ENCODE measurements at places on chromosomes 6 and 20.

DNA sequence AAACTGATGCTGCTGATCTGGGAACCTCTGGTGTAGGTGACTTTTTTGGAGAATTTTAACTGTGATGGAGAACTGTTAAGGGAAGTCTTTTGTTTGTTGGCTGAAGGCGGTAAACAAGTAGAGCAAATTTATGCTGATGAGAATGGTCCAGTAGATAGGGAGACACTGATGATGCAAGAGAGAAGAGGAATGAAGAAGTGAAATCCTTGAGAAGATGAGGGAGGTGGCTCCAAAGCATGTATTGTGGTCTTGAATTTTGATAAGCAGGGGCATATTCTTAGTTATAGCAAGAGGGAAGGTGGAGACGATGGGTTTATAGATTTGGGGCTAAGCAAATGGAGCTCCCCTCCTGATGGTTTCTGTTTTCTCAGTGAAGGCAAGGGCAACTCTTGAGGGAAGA, 22.0 kb downstream of the MAPK14 start:
- no peak for DNase-seq

GRCh38 chr6:139996253-139996834, 621.9 kb upstream of the CITED2 start:
- no peak for DNase-seq

DNA sequence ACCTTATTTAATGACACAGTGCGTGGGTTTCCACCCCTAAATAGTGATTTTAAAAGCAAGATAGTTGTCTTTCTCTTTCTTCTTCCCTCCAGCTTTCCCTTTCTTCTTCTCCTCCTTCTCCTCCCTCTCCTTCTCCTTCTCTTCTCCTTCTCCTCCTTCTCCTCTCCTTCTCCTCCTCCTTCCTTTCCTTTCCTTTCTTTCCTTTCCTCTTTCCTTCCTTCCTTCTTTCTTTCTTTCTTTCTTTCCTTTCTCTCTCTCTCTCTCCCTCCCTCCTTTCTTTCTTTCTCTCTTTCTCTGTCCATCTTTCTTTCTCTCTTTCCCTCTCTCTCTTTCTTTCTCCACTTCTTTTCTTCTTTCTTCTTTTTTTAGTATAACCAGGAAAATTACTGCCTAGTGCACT, 670.6 kb downstream of the GRIK2 start:
- no peak for DNase-seq

GRCh38 chr20:48177058-48177457, 391.8 kb upstream of the SULF2 start:
- no peak for DNase-seq

DNA sequence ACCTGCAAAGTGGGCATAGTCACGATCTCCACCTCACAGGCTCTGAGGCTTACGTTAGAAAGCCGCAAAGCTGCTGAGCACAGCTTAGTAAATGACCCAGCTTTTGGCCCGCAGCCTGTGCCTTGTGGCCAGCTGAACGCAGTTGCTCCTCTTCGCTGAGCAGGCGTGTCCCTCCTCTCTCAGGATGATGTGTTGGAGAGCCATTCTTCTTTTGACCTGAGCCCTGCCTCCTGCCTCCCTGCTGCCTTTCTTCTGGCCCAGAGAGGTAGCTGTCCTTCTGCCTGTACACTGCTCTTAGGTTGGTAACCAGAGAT, 47.6 kb upstream of the MYL9 start:
- no peak for DNase-seq

DNA sequence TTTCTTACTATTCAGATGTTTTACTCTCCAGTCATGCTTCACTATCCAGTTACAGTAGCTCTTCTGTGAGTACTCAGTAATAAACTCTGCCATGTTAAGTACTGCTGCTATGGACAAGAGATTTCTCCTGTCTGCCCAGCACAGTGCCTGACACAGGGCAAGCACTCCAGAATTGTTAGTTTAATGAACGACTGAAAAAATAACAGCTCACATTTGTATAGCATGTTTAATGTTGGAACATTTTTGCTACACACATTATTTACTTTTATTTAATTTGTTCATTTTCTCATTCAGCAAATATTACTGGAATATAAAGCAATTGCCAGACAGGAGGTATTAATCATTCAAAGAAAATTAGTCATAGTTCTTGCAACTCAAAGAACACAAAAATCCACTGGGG, 142.6 kb upstream of the HMGN3 start:
- no peak for DNase-seq

GRCh38 chr6:132144456-132144855, 193.3 kb upstream of the CCN2 start:
- DNase-seq = no peak

GRCh38 chr20:55586610-55587009, 418.7 kb downstream of the CBLN4 start:
- no peak for DNase-seq

- DNase-seq = no peak
Observed at GRCh38 chr6:129710450-129711270, 683 bp upstream of the ARHGAP18 start.

DNA sequence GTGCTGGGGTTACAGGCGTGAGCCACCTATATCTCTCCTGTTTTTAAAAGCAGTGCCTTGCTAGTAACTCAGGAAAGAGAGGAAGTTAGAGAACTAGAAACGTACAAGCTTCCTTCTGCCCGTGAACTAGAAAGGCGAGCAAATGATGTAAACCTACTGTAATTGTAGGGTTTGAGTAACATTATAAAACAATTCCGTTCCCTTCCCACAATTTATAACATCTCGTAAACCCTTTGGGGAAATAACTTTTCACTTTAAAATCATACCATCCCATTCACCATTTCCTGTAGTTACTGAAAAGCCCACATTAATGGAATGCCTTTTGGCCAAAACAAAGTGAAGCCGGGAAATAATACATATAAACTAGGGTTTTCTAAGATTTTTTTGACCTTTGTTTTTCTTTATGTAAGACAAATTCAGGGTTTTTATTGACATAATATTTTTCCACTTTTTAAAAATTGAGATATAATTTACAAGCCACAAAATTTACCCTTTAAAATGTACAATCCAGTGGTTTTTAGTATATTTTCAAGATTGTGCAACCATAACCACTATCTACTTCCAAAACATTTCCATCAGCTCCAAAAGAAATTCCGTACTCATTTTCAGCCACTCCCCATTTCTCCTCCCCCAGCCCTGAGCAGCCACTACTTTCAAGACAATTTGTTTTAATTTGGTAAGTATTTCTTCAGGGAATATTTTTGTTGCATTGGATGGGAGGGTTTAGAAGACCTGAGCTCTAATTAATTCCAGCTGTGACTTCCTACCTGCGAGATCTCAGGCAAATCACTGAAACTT, 175.1 kb upstream of the PDE10A start:
- DNase-seq = no peak

DNA sequence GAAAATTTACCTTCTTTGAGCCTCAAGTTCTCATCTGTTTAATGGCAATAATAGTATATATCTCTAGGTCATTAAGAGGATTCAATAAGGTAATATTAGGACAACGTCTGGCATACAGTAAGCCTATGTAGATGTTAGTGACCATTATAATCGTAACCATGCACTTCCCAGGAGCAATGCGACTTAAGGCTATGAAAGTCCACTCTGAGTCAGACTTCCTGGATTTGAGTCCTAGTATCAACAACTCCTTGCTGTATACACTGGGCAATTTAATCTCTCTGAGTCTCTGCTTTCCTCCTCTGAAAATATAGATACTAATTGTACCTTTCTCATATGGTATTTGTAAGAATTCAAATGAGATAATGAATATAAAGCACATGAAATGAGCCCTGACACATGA, 168.1 kb upstream of the HDDC2 start:
- DNase-seq = no peak

DNA sequence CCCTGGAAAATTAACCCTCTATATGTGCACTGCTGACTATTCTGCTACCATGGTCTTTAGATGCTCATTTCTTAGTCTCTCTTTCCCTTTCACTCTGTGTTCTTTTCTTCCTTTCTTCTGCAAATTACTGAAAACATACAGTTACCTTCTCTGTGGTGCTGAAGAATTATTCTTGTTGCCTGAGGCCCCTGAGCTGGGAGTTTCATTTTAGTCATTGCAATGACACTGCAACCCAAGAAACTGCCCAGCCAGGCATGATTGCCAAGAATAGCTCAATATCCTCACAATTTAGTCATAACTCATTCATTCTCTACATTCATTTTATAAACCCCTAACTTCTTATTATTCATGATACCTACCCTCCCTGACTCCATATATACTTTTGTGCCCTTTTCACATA, 245.8 kb upstream of the RAB32 start:
- DNase-seq = no peak

GRCh38 chr20:39268491-39268951, 306.4 kb downstream of the DHX35 start:
- no peak for DNase-seq

DNA sequence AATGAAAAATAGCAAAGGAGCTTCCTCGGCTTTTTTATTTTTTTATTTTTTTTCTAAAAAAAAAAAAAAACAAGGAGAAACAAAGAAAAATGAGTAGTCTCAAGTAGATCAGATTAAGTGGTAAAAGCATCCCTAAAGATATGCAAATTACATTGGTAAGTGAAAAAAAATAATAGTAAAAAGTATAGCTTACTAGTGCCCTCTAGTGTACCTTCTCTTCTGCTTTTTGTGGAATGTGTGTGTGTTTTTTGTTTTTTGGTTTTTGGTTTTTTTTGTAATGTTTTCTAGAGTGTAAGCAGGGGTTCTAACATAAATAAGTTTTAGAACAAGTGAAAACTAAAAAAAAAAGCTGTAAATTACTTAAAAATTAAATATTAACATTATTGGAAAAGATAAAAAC, 1062.0 kb downstream of the HACE1 start:
- no peak for DNase-seq

- DNase-seq = no peak
Observed at GRCh38 chr20:62834967-62835730, 18.3 kb downstream of the COL9A3 start.

DNA sequence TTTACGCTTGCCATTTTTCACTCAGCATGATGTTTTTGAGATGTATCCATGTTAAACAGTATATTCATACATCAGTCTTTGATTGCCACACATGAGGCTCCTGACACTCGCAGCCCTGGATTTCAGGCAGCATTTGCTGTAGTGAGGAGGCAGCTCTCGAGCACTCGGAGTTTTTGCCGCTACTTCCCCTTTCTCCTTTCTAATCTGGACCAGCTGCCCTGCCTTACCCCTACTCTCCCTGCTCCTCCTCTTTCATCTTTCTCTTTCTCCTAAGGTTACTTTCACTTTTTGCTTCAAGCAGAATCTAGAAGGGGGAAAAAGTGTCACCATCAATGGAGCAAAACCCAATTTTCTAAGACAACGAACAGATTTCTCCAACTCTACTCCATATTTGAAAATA, 5.9 kb upstream of the CST3 start:
- no peak for DNase-seq

- no peak for DNase-seq
Observed at GRCh38 chr6:78867020-78867369, 356 bp upstream of the IRAK1BP1 start.

DNA sequence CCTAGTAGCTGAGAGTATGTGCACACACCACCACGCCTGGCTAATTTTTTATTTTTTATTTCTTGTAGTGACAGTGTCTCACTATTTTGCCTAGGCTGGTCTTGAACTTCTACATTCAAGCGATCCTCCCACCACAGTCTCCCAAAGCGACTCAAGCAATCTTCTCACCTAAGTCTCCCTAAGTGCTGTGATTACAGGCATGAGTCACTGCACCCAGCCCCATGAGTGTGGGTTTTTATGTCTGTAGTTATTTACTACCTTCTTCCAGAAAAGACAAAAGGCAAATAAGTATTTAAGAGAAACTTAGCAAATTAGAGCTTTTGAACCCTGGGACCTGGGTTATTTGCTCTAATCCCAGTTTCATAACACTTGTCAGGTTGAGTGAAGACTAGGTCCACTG, 92.3 kb upstream of the HCRTR2 start:
- DNase-seq = no peak

DNA sequence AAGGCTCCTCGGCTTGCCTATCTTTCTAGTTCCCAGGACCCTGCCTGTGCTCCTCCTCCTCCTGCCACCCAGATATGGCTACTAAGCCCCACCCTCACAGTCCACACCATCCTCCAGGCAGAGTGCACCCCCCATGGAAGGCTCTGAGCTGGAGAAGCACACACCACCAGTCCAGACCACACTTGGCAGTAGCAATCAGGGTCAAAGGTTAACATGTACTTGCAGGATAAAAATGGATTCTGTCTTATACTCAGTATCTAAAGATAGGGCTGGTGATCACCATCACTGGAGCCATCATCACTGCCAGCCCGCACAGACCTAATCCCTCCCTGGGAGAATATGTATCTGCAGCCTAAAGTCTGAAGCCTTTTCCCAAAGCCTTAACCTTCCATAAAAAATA, 83.4 kb downstream of the PRKN start:
- DNase-seq = no peak

- no peak for DNase-seq
Observed at GRCh38 chr6:125913145-125913544, 43.4 kb upstream of the HINT3 start.

DNA sequence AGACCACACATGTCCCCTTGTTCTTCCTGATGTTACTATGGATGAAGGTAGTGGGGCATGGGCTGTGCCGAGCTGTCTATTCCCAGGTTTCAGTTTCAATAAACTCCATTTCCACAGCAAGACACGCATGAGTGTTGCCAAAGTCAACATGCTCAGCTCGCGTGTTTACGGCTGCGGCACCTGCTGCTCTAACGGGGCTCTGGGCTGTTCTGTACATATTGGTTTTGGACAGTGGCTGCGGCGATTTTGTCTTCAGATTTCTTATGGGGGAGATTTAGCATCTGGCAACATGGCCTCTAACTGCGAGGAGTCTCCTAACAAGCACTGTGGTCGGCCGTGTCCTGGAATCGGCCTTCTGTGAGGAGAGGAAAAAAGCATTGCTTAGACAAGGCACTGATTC, 58.6 kb downstream of the TMEM242 start:
- no peak for DNase-seq

GRCh38 chr6:113696960-113697359, 160.2 kb upstream of the MARCKS start:
- no peak for DNase-seq

DNA sequence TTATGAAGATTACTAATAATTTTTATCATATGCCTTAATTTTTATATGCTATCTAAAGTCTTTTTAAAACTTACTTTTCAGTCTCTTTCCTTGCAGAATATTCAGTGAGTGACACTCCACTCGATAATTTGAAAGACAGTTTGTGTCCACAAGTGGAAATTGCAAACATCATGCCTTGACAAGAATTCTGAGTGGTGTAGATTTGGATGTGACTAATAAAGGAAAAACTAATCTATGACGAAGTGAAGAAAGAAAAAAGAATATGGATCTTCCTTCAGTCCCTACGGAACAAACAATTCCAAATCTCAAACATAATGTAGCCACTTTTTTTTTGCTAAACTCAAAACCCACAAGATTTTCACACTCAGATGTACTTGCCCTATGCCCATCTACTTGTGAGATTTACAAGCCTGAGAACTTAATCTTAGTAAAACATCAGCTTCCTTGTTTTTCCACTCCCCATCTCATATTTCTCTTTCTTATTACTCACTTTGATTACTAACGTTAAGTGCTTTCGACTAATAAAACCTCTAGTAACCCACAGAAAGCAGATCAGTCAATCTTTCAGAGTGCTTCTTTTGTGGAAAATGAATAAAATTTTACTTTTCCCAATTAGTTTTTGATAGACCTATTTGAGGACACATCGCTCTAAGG, 1155.8 kb downstream of the GRIK2 start:
- DNase-seq = no peak

- DNase-seq = no peak
Observed at GRCh38 chr6:42693725-42694323, 28.6 kb downstream of the PRPH2 start.
